A375 (cell line): ENCODE measurements at places on chromosomes 2 and 18. TPM values are rescaled to one million over a fixed set of nuclear protein-coding genes. Genes with fewer than 3 reads are reported as not detected.

The ITGB6 gene
- 0.11 TPM in 1 of 2 replicates, not detected in the other for total RNA-seq

The MSGN1 gene
- not detected in 2 replicates for total RNA-seq

The LRRTM4 gene
- total RNA-seq: not detected in 2 replicates

The VWC2L gene
- total RNA-seq: not detected in 2 replicates

The UGT1A4 gene
- not detected in 2 replicates for total RNA-seq

The UGT1A6 gene
- total RNA-seq: not detected in 2 replicates

The LRATD1 gene
- 0.08 and 0.13 TPM in 2 replicates for total RNA-seq

The GREB1L gene
- total RNA-seq: 2.2 and 3.6 TPM in 2 replicates

The TWSG1 gene
- total RNA-seq: 11.4 and 12.1 TPM in 2 replicates

The ADAM23 gene
- 2.9 and 4.9 TPM in 2 replicates for total RNA-seq

The PROM2 gene
- total RNA-seq: 0.15 and 0.66 TPM in 2 replicates

The RND3 gene
- 61.4 and 72.6 TPM in 2 replicates for total RNA-seq

The SFXN5 gene
- 10.4 and 17.6 TPM in 2 replicates for total RNA-seq

The SCN9A gene
- total RNA-seq: 0.38 and 1.1 TPM in 2 replicates

The RGPD4 gene
- not detected in 2 replicates for total RNA-seq

The MAPK4 gene
- total RNA-seq: 0.26 TPM in 1 of 2 replicates, not detected in the other
